OCI-LY7 (cell line): ENCODE measurements at places on chromosomes 13 and 19. TPM values are rescaled to one million over a fixed set of nuclear protein-coding genes. Genes with fewer than 3 reads are reported as not detected.

- DNase-seq, result no peak
These were observed 27.5 kb downstream of the MICU2 start for GRCh38 chr13:21576426-21576825.

FUT1 gene
- not detected in 2 replicates for total RNA-seq

DNA sequence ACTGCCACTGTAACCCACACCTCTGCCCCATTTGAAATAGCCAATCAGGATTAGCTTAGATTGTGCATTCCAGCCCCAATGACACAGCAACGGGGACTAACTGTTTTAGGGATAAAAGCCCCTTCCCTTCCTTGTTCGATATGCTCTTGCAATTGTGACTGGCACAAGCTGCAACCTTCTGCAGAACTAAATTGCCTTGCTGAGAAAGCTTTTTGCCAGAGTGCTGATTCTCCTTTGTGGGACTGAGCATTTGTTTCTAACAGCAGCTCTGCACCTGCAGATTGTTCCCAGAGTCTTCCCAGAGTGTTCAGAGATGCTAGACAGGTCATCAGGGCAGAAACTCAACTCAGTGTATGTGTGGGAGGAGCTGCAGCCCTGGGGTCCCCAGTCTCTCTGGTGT, 115.8 kb downstream of the ZNF675 start:
- DNase-seq, result peak; percentile 5

DNA sequence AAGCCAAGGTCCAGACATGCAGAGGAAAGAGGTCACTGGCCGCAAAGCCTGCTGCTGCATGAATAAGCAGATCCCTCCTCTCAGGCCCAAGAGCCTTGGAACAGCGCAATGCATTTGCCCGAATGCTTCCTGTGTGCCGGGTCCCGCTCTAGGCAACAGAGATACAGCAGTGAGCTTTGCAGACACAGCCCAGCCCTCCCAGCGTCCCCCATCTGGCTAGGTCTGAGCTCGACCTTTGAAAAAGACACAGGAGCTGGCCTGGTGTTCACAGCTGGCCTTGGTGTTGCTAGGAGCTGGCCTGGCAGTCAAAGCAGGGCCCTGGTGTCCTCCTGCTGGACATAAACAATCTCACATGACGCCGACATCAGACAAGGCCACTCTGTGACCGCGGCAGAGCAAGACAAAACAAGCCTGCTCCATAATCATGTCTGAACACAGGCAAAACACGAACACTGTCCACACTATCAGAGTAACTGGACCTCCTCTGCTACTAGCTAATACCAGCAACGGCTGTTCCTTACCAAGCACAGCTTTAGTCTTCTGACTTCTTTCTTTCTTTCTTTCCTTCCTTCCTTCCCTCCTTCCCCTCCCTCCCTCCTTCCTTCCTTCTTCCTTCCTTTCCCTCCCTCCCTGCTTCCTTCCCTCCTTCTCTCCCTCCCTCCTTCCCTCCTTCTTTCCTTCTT, 5.7 kb upstream of the PEX11G start:
- no peak for DNase-seq

DNA sequence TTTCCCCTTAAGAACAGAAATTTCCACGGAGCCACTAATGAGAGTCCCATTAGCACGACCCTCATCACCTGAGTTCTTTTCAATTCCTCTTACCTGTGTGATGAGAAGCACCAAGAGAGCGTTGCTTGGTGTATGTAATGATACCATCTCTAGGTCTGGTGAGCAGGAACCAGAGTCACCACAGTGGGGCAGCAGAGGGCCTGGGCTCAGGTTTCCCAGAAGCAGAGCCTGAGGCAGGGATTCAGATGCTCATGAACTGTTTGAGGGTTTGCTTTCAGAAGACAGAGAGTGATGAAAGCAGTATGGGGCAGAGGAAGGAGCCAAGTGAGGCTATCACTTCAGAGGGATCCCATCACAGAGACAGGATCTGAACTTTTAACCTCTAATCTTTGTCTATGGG, 3.1 kb upstream of the PTPRH start:
- DNase-seq, result peak; percentile 87
